ENCODE measurements at places on chromosomes 2 and 18.
A peak's percentile ranks its signal among the peaks of the same experiment; 100 is the strongest.

DNA sequence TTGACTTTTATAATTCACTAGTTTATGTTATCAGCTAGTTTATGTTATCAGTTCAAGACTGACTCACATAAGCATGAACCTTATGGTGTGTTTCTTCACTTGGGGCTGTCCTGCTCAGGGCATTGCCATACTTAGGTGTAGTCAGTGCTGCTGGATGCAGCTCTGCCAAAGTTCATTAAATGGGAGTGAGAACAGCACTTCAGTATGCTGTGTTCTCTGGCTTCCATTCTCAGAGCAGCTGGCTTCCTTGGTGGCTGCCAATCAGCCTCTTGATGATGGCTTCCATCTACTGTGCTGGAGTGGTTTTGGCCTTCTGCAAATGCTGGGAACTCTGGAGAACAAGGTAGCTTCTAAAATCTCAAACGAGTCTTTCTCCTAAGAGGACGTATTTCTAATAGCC is 170.7 kb downstream of the TDRD15 start:
- DNase-seq, result no peak

GRCh38 chr18:3442919-3443318 is 7.1 kb upstream of the TGIF1 start:
- DNase-seq, result no peak

DNA sequence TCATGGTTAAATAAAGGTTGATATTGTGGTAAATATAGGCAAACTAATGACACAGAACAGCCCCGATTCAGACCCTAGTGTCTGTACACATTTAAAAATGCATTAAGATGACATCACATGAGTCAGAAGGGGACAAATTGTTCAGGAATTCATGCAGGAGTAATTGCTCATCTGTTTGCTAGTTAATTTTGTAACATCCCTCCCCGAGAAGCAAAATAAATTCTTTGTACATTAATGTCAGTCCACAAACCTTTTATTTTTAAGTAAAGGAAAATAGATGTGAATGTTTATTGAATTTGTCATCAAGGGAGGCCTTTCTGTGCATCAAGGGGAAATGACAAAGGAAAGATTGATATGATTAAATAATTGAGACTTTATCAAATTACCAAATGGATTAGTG is 69.9 kb downstream of the SH3BP4 start:
- no peak for DNase-seq

GRCh38 chr2:9163306-9164111 is 43.1 kb upstream of the ASAP2 start:
- no peak for DNase-seq

DNA sequence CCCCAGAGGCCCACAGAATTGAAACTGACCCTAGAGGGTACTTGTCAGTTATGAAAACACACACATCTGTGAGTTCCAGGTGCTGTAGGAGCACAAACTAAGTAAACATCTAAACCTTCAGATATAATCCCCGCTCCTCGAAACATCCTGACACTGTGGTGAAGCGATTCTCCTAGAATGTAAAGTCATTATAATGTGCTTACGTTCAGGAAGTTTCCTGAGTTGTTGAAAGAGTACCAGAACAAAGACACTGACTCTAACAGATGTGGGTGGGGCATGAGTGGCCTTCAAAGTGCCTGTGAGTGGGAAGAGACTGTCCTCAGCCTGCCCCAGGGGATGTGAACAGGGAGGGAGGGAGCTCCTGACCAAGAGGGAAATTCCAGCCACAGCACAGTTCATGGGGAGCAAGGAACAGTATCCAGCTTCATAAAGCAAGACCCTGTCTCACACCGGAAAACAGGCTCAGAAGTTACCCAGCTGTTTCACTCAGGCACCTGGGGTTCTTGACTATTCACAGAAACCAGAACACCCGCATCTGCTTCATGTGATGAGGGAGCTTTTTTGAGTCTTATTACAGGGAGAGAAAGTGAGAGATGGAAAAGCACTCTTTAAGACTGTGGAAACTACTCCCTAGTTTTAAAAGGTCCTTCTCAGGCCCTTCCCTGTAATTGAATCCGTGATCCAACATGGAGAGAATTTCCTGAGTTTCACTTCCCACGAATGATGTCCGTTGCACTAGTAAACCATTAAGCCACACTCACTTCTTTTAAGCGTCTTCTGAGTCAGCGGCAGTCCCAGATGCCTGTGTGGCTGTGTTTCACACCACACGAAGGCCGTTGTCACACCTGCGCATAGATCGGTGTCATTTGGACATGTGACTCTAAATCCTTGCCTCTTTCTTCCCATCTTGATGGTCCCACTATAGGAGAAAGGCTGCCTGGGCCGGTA is 88.6 kb upstream of the EML6 start:
- DNase-seq, result peak; percentile 31

GRCh38 chr18:57737400-57738060 is 65.6 kb downstream of the ATP8B1 start:
- DNase-seq, result no peak

DNA sequence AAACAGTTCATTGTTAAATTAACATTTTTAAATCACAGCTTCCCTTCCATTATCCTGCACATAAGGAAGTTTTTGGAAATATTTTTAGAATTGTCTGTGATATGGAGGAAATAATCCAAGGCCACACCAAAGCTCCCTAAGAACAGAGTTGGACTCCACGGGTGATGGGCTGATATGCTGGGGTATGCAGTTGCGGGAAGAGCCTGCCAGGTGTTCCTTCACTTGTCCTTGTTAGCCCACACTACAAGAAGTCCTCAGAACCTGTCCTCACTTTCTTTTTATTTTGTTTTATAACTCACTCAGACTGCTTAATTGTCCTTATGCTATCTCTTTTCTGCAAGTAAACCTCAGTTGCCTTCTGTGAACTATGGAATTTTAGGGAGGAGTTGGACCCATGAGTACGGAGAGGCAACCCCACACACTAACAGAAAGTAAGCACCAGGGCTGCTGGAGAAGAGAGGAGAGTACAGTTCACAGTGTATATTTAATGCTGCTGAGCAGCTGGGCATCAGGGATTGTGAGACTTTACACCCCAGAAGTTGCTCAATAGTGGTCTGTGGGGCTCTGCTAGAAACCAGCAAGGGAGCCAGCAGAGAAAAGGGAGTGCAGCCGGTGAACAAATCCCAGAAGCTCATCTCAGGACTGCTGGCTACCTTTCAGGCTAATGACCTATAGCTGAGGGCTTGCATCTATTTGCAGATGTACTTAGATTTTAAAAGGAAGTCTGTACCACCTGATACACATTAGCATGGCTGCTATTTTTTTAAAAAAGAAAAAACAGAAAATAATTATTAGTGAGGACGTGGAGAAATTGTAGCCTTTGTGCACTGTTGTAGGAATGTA is 280.1 kb upstream of the STON1 start:
- no peak for DNase-seq

- no peak for DNase-seq
Observed at GRCh38 chr2:197513915-197514314, 2.0 kb upstream of the MOB4 start.

GRCh38 chr2:240611601-240612210 is 13.6 kb upstream of the GPR35 start:
- DNase-seq, result no peak

GRCh38 chr2:238313991-238314350 is 6.3 kb upstream of the TRAF3IP1 start:
- no peak for DNase-seq

DNA sequence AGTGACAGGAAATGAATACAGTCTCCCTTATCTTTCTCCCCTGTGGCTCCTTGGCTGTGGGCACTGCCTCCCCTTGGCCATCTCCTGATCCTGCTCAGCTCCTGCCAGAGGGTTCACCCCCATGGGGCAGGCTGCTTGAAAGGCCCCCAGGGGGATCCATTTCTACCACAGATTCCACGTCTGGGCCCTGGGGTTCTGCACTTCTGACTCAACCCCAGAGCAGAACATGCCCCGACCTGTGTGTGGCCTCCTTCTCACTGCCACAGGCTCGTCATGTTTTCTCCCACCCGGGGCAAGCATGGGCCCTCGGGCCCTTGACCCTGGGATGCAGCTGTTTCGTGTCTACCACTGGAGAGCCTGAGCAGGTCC is 122.2 kb downstream of the ACKR3 start:
- no peak for DNase-seq

- DNase-seq, result no peak
Observed at GRCh38 chr2:23801396-23801795, 125.5 kb downstream of the ATAD2B start.

- no peak for DNase-seq
Observed at GRCh38 chr2:182366628-182367027, 60.2 kb downstream of the PDE1A start.

DNA sequence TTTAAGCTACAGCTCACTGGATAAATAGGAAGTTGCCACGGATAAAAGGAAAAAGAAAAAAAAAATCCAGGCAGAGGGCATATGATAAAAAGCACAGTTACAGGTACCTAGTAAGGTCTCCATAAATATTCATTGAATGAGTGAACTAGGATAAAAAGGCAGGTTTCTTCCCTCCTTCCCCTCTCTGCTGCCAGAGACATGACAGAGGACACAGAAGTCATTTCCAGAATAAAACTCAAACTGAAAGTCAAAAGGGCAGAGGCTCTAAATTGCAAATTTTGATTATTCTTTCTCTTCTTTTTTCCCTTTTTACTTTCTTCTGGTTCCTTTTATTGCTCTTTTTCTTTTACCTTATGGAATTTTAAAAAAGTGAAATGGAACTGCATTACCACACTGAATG is 7.7 kb downstream of the CD302 start:
- DNase-seq, result no peak

- DNase-seq, result no peak
Observed at GRCh38 chr2:134217924-134218323, 35.9 kb upstream of the MGAT5 start.

GRCh38 chr18:4181086-4181485 is 274.0 kb downstream of the DLGAP1 start:
- DNase-seq, result no peak

DNA sequence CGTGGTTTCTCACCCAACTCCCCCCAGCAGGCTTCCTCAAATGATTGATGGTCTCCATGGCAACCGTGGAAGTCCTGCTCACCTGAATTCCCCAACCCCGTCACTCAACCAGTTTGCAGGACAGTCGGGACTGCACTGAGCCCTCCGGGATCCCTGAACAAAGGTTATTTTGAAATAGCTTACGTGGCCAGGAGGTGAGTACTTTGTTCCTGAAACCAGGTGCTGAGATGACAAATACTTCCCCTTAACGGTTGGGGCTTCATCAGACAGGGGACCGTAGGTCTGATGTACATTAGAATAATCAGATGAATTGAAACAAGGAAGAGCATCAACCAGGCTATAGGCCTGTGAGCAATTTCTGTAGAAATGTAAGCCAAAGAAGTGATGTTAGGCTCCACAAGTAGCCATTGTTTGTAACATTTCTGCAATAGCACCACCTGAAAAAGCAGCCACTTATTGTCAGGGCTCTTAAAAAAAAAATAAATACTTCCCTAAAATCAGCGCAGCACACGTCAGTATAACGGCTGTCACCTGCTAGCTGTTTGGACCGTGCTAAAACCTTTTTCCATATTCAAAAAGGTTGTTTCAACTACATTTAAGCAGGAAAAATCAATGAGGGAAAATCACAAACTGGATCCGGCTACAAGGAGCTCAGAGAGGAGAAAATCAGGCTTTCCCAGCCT is 206.4 kb upstream of the ID2 start:
- no peak for DNase-seq

- no peak for DNase-seq
Observed at GRCh38 chr2:45872211-45872610, 220.7 kb downstream of the PRKCE start.

- DNase-seq, result no peak
Observed at GRCh38 chr2:98473995-98474780, 29.5 kb downstream of the INPP4A start.

DNA sequence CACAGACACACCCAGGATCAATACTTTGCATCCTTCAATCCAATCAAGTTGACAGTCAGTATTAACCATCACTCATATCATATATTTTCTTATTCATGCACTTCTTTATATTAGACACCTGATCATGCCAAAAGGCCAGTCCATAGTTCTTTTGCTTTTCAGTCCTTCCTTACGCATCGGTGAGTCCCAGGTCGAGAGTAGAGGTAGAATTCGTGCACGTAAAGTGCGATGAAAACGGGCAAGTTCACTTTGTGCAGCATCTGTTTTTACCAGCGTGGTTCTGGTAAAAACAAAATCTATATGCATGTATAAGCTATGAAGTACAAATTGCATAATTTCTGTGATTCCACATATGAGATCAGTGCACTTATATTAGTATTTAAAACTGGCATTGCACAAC is 1.2 kb upstream of the COPS8 start:
- no peak for DNase-seq

GRCh38 chr2:205872716-205873115 is 190.4 kb downstream of the NRP2 start:
- DNase-seq, result no peak

DNA sequence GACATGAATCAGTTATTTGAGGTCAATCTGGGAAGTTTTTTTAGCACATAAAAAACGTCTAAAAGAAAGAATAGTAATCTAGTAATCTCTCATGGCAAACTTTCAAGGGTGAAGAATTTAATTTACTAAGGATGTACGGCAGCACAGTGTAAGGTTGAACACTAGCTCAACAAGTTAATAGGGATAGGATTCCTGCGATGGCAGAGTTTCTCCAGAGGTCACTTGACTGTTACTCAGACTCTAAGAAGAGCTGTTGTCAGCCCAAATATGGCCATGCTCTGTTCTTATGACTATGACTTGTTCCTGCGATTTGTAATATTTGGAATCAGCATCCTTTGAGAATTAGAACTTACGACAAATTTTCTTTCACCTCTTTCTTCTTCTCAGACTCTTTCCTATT is 553.3 kb upstream of the TNP1 start:
- no peak for DNase-seq

- no peak for DNase-seq
Observed at GRCh38 chr2:119760956-119761275, 1.2 kb downstream of the PTPN4 start.

GRCh38 chr2:200042944-200043343 is 87.6 kb downstream of the MAIP1 start:
- no peak for DNase-seq
